ENCODE measurements at places on chromosomes 2 and 18.

- DNase-seq, result no peak
Measured at GRCh38 chr18:36402765-36403396, 105.4 kb downstream of the FHOD3 start.

DNA sequence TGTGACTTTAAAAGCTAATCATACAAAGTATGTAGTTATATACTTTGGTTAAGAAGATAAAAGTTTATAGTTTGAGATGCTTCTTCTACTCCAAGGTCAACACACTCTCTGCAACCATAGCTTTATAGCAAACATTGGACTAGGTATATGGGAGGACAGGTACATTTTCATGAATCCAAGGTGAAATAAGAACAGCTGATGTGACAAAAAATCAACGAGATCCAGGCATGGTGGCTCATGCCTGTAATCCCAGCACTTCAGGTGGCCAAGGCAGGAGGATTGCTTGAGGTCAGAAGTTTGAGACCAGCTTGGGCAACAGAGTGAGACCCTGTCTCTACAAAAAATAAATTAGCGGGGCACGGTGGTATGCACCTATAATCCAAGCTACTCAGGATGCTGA is 163.3 kb upstream of the VWC2L start:
- no peak for DNase-seq

GRCh38 chr2:190860985-190861680 is 19.5 kb upstream of the GLS start:
- peak; percentile 80 for DNase-seq

- DNase-seq, result no peak
Measured at GRCh38 chr2:100012561-100012960, 129.8 kb downstream of the AFF3 start.

GRCh38 chr2:150538651-150539201 is 51.3 kb upstream of the RND3 start:
- peak; percentile 73 for DNase-seq

DNA sequence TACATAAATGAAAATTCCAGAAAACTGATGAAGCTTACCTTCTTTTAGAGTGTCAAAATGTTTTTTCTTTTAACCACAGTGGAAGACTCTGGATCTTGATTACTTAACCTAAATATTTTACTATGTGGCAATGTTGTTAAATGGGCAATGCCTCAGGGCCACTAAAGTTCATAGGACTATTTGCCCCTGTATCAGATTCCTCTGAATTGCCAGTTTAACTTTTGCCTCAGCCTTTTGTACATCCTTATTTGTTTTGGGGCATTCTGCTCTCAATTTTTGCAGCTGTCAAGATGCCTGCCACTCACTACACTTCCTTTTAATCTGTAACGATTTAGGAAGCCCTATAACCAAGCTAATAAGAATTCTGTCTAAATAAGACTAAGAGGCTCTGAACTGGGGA is 31.7 kb upstream of the SERTAD2 start:
- peak; percentile 67 for DNase-seq

- no peak for DNase-seq
Measured at GRCh38 chr2:207921606-207922005, 103.7 kb downstream of the PLEKHM3 start.

DNA sequence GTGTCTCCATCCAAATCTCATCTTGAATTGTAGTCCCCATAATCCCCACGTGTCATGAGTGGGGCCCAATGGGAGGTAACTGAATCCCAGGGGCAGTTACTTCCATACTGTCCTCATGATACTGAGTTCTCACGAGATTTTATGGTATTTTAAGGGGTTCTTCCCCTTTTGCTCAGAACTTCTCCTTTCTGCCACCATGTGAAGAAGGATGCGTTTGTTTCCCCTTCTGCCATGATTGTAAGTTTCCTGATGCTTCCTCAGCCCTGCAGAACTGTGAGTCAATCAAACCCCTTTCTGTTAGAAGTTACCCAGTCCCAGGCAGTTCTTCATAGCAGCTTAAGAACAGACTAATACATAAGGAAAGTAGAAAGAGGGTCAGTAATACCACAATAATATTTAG is 480.4 kb downstream of the KCNJ3 start:
- no peak for DNase-seq

DNA sequence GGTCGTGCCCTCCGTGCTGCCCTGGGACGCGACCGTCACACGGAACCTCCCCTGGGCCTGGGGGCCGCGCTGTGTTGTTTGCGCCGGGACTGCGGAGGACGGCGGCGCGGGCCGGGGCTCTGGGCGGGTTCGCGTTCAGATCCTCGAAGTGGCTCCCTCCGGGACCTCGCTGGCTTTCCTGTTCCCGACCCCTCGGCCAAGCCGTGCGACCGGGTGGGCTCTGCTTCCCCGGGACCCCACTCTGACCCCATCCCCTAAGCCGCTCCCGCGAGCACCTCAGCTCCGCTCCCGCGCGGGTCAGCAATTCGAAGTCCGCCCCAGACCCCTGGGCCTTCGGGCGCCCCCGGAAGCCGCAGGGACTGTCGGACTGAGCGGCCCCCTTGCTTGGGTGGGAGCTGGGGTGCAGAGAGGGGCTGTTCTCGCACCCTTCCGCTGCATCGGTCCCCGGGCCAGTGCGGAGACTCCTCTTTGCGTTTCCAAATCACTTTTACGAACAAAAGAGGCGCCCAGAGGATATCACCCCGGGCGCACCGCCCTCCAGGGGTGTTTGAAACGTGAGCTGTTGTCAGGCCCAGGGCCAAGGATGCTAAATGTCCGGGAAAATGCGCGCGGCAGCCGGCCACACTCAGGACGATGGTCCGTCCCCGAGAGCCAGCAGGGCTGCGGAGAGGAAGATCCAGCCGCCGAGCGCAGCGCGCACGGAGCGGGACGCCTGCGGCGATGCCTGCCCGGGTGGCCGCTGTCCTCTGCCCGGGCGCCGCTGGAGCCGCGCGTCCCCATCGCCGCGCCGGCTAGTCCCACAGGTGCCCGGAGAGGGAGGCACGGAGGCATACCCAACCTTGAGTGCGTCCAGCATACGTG is 73.5 kb downstream of the ZCCHC2 start:
- DNase-seq, result peak; percentile 14

DNA sequence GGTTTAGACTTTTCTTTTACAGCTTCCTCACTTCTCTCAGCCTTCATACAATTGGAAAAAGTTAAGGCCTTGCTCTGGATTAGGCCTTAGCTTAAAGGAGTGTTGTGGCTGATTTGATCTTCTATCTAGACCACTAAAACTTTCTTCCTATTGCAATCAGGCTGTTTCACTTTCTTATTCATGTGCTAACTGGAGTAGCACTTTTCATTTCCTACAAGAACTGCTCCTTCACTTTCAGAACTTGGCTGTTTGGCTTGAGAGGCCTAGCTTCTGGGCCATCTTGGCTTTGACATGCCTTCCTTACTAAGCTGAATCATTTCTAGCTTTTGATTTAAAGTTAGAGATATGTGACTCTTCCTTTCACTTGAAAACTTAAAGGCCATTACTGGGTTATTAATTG is 114.3 kb downstream of the ARHGEF4 start:
- no peak for DNase-seq

DNA sequence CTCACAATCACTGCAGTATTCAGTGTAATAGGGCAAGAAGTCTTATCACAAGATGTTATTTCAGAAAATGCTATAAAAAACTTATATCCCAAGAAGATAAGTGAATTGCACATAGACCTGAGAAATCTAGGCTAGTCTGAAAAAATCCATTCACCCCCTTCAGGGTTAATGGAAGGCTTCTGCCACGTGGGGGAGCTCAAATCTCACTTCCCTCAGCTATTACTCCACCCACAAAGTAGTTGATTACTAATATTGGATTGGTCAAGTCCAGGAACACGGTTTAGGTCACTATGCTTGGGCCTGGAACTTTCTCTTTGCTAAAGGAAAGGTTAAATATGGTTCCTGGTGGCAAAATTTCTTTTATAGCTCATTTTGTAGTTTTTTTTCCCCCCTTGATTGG is 51.2 kb upstream of the ADAM23 start:
- DNase-seq, result peak; percentile 74

GRCh38 chr18:50658601-50659000 is 98.7 kb downstream of the MAPK4 start:
- DNase-seq, result no peak

GRCh38 chr2:162166745-162167144 is 14.7 kb upstream of the GCG start:
- DNase-seq, result no peak

GRCh38 chr2:86562485-86562921 is 740 bp downstream of the CHMP3 start:
- DNase-seq, result peak; percentile 8

- no peak for DNase-seq
Measured at GRCh38 chr18:22200611-22201225, 31.3 kb downstream of the GATA6 start.

DNA sequence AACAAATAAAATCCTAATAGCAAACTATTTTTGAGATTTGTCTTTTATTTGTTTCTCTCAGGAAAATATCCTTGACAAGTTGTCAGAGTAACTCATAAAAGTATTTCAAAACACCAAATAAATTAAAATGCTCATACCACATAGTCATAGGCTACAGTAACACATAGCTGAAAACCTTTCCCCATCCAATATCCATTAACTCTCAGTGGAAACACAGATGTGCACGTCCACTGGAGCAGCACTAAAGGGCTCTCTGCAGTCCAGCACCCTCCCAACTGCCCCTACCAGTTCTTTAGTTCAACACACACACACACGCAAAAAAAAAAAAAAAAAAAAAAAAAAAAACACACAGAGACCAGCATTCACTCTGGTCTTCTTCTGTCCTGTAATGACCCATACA is 879 bp upstream of the XDH start:
- no peak for DNase-seq

GRCh38 chr2:58680755-58681310 is 439.7 kb upstream of the FANCL start:
- peak; percentile 3 for DNase-seq

DNA sequence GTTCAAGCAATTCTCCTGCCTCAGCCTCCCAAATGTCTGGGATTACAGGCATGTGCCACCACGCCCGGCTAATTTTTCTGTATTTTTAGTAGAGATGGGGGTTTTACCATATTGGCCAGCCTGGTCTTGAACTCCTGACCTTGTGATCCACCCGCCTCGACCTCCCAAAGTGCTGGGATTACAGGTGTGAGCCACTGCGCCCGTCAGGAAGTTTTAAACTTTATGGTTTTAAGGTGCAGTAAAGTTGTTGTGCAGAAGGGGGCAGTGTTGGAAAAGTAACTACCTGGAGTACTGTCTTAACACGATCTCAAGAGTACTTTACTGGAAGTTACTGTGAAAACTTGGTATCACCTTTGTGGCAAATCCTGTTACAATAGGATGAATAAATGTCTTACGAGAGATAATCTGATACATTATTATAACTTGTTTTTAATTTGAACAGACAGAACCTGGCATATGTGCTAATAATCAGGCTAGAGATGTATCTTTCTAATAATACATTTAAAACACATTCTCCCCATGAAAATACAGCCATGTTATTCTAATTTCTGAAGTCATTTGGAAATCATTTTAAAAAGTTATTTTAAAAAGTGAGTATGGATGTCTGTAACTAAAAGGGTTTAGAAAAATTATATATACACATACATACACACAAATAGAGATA is 10.8 kb downstream of the SPDYA start:
- peak; percentile 57 for DNase-seq

GRCh38 chr2:48120112-48120511 is 213.8 kb upstream of the FBXO11 start:
- no peak for DNase-seq

Data from iris pigment epithelial cell (primary cell).